ENCODE measurements at places on chromosomes 7 and 10.

DNA sequence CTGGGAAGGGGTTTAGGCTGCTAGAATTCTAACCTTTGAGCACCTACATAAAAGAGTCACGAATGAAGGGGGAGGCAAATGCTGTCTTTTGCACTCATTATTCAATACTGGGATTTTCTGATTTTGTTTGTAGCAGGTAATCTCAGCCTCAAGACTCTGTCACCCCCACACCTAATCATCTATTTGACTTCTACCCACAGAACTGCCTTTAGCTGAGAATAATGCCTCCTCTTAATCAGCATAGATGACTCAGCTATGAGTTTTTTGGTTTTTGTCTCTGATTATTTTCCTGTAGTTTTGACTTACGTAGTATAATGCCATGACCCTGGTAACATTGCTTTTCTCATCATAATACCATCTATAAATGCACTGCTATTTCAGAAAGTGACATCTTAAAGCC is 42.7 kb upstream of the CACNB2 start:
- DNase-seq, result no peak

DNA sequence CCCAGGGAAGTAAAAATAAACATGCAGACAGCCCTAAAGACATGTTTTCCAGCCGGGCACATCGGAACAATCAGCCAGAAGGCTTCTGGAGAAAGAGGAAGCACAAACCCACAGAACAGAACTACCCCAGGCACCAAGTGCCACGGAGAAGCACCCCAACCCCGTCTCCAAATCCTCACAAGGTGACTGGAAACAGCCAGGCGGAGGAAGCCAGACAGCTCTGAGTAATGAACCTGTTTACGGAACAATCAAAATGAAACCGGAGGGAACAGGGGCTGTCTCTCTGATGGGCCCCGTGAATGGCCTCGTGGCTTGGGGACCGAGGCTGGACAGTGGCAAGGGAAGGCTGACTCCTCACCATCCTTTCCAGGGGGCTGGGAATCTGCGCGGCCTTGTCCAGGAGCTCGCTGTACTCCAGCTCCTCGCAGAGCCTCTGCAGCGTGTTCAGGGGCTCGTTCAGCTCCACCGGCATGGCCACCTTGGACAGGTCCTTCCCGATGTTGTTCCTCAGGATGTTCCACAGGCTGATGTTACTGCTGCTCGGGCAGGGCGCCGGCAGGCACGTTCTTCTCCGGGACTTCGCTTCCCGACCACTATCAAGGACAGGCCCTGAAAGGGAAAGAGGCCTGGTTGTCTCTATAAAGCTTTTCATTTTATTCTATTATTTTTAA is 77.0 kb upstream of the GSDME start:
- no peak for DNase-seq

DNA sequence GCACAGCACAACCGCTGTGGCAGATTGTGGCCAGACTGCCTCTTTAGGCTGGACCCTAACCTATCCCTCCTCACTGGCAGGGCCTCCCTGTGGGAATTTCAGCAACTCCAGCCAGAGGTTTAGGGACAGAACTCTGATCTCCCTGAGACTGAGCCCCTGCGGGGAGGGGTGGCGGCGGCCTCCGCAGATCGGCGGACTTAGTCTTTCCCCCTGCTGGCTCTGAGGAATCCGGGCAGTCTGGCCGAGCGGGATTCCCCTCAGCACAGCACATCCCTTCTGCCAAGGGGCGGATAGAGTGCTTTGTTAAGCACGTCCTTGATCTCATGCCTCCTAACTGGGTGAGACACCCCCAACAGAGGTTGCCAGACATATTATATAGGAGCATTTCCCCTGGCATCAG is 224.2 kb upstream of the NPY start:
- no peak for DNase-seq

GRCh38 chr7:91636129-91636724 is 244.3 kb downstream of the MTERF1 start:
- no peak for DNase-seq

DNA sequence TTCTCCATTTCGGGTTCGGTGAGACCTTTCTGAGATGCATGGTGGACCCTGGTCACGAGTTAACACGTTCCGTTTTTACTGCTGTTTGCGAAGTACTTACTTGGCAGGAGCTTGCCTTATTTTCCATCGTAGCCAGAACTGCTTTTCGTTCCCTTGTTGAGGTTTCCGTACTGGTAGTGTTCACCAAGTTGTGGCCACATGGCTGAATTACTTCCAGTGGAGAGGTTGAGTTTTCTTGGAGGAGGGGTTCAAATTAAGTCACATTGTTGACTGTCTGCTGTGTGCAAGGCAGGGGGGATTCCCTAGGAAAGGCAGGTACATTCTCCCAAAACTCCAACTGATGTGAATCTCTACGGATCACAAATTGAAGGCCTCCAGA is 4.0 kb downstream of the MXI1 start:
- DNase-seq, result no peak

DNA sequence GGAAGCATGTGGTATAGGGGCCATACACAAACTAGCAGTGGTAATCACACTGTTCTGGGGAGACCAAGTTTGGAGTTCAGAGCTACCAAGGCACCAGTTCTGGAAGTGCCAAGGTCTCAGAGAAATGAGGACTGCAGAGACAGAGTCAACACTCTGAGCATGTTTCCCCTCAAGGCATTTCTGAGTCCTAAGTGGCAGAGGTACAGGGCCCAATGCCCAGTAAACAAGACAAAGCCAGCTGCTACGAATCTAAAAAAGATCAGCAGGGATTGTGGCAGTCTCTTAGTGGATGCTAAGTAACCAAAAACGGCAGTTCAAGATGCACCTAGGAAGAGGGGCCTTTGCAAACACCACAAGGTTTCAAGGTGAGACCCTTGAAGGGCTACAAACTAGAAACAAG is 271.9 kb downstream of the TNS3 start:
- DNase-seq, result no peak

GRCh38 chr7:73742338-73742752 is 3.7 kb upstream of the ABHD11 start:
- no peak for DNase-seq

DNA sequence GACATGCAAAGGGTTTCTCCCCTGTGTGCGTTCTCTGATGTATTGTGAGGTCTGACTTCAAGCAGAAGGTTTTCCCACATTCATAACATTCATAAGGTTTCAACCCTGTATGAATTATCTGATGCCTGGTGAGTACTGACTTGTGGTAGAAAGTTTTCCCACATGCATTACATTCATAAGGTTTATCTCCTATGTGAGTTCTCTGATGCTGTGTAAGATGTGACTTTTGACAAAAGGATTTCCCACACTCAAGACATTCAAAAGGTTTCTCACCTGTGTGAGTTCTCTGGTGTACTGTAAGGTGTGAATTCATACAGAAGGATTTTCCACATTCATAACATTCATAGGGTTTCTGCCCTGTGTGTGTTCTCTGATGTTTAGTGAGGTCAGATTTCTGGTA is 45.1 kb downstream of the ZNF33B start:
- no peak for DNase-seq

- DNase-seq, result no peak
Observed at GRCh38 chr10:114166043-114166442, 8.0 kb downstream of the CCDC186 start.

DNA sequence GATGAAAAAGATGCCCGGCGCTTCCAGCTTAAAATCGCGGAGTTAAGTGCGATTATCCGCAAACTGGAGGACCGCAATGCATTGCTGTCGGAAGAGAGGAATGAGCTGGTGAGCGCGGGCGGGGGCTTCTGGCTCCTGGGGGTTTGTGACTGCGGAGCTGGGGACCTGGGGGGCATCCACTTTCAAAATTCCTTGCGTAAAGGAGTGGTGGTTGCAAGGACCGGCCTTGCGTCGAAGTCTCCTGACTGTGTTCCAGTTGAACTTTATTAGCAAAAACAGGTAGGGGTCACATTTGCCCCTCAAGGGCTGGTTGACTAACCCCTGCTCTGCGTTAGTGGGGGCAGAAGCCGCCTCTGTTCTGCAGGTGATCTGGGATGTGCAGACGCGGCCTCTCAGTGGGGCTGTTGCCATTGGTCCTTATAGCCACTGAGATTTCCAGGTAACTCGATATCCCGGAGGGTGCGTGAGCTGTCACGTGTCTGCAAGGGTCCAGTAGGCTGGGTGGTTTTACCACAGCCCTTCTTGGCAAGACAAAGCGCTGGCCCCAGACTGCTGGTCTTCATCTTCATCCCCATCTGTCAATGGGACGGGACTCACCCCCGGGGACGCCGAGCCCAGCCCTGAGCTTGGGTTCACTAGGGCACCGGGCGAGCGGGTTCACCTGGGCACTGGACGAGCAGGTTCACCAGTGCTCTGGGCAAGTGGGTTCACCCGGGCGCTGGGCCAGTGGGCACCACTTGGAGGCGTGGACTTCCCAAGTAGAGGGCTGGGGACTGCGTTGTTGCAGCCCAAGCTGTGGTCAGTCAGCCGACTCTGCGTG is 51.5 kb upstream of the DPYSL4 start:
- DNase-seq, result no peak

DNA sequence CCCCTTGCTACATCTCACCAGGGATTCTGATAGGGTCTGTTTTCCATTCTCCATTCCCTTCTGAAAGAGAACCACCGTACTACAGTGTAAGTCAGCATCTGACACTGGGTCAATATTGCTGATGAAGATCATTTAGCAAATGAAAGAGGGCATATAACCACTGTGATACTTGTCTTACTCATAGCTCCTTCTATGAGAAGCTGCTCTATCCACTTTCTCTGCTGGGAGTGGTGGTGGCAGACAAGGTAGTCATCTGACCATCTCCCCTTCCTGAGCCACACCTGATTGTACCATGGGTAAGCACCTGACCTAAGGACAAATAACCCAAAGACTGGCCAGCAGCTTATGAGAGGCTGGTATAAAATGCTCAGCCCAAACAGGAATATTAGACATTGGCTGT is 220.4 kb downstream of the DOCK4 start:
- DNase-seq, result no peak

GRCh38 chr10:80168162-80168511 is 35.6 kb downstream of the PLAC9 start:
- no peak for DNase-seq

- DNase-seq, result no peak
Observed at GRCh38 chr10:12500381-12501303, 151.3 kb downstream of the CAMK1D start.

GRCh38 chr10:116178086-116178605 is 94.9 kb downstream of the GFRA1 start:
- DNase-seq, result no peak

GRCh38 chr10:111116211-111116610 is 39.4 kb downstream of the ADRA2A start:
- DNase-seq, result no peak

GRCh38 chr7:37285706-37286453 is 162.8 kb downstream of the ELMO1 start:
- no peak for DNase-seq

- no peak for DNase-seq
Observed at GRCh38 chr7:130874071-130874915, 140.3 kb upstream of the KLF14 start.

DNA sequence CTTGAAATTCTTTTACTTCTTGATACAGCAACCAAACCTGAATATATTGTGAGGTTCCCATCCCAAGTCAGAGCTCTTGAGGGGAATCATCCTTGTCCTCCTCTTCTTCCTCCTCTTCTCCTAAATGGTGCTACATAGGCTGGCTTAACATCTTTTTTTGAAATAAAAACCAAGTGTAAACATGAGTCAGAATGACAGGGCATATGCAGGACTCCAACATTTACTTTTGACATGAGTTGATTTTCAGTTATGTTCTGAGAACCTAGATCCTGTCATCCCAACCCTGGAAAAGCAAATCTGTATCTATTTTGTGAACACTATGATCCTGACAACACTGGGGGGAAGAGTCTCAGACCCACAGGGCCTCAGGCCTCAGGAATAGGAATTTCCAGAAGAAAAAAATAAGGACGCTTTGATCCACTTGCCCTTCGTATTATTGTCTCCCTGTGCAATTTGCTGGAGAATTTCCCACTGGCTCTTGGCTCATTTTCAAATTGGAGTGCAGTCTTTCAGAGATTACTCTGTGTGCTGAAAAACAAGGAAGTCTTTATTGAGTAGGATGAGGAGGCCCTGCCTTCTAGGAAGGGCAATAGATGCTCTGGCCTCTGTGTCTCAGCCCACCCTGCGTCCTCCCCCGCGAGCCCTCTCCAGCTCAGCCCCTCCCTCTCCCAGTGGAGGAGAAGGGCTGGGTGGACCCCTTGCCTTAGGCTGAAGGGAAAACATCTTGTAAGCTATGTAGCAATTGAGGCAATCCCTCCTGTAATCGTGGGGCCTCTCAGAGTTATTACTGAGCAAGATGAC is 121.6 kb downstream of the CREB5 start:
- DNase-seq, result peak; percentile 64

- no peak for DNase-seq
Observed at GRCh38 chr10:4391683-4392082, 434.3 kb upstream of the AKR1E2 start.

- DNase-seq, result no peak
Observed at GRCh38 chr10:113094114-113094486, 144.1 kb downstream of the TCF7L2 start.

DNA sequence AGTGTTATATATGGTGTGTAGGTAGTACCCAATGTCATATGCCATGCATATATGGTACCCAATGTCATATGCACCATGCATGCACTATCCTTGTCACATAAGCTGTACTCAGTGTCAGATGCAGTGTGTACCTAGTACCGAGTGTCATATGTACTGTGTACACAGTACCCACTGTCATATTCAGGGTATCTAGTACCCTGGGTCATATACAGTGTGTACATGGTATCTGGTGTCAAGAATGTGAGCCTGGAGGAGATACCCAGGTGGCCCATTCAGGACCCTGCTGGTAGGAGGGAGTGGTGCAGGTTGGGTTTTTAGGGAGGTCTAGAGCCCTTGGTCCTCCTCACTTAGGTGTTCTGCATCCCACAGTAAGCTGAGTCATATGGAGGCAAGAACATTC is 1.8 kb downstream of the ZMYND11 start:
- no peak for DNase-seq

DNA sequence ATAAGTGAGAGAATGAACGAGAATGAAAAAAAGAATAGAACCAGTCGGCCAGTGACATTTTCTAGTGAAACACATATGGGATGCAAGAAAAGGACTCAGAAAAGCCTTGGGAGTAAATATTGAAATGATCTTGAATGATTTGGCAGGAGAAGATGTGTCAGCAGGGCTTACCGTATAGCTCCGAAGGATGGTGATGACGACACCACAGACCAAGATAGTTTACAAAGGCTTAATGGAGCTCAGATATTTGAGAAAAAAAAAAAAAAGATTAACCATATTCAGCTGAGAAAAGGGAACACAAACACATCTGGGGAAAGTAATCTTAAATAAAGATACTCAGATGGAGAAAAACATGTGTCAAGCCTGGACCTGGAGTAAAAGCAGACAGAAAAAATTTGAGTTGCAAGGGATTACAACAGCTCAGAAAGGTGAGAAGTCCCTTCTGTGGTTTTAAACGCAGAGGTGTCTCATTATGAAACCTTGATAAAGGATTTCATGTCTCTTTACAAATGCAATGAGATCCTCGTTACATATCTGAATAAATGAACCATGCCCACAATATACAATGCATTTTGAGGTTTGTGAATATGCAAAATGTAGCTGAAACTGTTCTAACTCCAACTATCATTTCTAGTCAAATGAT is 36.0 kb downstream of the DNAJB9 start:
- DNase-seq, result no peak

- peak; percentile 6 for DNase-seq
Observed at GRCh38 chr10:16809074-16809718, 8.0 kb downstream of the RSU1 start.

- DNase-seq, result no peak
Observed at GRCh38 chr7:73547841-73548240, 9.6 kb downstream of the BCL7B start.
